ENCODE measurements at places on chromosomes 5 and 9.

- no peak for DNase-seq
Observed at GRCh38 chr5:75610201-75610600, 1.1 kb upstream of the ANKDD1B start.

DNA sequence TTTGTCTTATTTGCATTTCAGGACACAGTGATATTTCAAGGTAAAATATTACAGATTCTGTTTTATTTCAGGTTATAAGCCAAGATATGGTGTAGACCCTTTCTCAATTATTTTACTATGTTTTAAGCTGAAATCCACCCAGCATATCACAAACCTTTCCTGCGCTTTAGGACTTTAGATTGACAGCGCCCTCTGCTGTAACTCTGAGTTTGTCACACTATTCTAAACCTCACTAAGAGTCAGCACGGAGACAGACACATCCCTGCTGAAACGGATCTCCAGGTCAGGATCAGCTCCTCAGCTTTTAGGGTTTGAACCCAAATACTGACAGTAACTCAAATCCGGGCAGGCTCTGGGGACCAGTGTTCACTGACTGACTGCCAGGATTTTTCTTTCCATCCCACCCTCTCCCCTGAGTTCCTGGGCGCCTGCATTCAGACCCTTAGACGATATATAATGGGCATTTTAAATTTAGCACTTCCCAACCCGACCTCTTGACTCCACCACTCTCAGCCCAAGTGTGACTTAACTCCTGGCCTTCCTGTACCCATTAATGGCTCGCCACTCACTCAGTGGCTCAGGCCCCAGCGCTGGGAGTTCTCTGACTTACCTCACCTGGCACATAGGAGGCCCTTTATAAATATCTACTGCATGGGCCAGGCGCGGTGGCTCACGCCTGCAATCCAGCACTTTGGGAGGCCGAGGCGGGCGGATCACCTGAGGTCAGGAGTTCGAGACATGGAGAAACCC lies 33.5 kb downstream of the TLX3 start:
- DNase-seq, result no peak

DNA sequence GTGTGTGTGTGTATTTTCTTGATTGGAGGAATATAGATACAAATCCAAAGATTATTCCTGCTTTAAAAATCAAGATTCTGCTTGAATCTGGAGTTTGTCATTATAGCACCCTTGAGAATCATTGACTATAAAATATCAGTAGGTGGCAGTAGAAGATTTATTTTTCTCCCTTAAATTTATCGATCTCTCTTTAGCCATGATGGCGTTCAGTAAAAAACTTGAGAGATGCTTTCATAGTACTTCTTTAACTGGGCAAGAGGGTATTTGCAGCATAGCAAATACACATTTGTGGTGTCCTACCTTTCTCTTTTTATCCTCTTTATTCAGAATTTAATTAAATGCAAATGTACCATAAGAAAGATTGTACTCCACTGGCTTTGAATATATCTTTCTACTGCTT lies 307.7 kb downstream of the ADGRV1 start:
- DNase-seq, result no peak

DNA sequence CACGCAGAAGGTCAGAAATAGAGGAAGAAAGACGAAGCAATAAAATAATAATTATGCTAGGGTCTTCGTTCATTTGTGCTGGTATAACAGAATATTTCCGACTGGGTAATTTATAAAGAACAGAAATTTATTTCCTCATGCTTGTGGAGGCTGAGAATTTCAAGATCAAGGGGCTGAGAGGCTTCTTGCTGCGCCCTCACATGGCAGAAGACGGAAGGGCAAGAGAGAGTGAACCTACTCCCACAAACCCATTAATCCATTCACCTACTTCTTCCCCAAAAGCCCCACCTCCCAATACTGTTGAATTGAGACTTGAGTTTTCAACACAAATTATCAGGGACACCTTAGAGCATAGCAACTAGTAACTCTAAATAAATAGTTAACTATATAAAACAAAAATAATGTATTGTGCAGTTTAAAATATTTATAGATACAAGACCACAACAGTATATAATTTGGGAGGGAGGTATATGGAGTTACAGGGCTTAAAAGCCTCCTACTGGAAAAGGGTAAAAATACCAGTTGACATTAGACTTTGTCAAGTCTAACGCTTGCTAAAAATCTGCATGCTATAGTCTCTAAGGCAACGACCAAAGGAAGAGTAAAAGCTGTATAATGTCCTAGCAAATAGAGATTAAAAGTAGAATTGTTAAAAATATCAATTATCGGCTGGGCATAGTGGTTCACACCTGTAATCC lies 40.3 kb upstream of the NAA35 start:
- DNase-seq, result no peak

GRCh38 chr9:76373173-76373783 lies 20.9 kb downstream of the RFK start:
- DNase-seq, result no peak

DNA sequence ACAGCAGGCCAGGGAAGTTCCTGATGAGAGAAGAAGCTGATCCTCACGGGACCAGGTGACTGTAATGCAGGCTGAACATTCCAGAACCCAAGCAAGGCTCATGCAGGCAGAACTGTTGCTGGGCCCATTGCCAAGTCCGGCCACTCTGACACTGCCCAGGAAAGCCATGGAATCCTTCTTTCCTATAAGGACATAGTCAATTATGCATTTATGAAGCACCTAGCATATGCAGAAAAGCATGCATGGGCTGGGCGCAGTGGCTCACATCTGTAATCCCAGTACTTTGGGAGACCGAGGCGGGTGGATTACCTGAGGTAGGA lies 83.7 kb upstream of the SLC1A3 start:
- DNase-seq, result no peak

GRCh38 chr9:136668983-136669790 lies 6.5 kb downstream of the EGFL7 start:
- no peak for DNase-seq

DNA sequence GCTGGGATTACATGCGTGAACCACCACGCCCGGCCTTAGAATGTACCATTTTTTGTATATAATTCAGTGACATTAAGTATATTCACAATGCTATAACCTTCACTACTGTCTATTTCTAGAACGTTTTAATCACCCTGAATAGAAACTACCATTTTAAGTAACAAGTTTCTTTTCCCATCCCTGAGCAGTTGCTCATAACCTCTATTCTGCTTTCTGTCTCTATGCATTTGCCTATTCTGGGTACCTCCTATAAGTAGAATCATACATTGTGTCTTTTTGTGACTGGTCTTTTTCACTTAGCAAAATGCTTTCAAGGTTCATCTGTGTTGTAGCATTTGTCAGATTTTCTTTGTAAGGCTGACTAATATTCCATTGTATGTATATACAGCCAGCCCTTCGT lies 39.9 kb downstream of the DDX46 start:
- DNase-seq, result no peak

DNA sequence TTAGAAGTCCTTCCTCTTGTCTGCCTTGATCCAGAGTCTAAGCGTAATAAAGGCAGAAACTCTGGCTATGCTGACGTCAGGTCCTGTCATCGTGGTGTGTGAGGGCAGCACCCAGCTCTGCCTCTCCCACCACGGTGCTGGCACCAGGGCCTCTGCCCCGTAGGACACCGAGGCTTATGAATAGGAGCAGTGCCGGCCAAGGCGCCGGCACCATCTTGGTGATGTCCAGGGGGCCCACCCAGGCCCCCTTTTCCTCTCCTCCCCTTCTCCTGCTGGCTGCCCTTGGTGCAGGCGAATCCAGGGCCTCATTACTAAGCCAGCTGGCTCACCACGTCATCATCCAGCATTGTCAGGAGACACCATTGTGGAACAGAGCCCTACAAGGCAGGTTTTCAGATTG lies 252.3 kb downstream of the FANCC start:
- DNase-seq, result no peak

DNA sequence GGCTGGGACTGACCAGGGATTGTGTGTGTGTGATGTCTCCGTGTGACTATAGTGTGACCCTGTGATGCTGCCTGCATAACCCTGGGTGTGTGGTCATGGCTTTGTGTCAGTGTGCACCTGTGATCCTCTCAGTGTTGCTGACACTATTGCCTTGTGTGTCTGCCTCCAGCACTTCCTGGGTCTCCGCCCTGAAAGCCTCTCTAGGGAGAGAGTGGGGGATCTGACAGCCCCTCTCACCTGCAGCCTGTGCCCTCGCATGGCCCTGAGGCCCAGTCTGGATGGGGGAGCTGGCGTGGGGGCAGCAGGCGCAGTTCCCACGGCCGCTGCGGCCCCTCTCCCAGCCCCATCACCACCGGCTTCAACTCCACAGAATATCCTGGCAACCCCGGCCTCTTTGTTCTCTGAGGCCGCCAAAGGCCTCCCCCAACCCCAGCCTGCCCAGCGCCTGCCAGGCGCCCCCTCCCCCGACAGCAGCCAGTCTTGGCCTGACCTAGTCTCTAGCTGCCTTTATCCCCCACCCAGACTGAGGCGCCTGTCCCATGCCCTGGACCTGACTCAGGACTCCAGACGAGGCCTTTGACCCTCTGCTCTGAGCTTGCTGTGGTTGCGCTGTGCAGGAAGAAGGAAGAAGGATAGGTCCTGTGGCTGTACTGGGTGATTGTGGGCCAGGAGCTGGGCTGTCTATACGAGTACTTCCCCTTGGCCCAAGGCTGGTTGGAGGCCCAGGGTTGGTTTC lies 38.7 kb downstream of the CXXC5 start:
- no peak for DNase-seq

GRCh38 chr5:98763001-98763630 lies 10.3 kb upstream of the RGMB start:
- DNase-seq, result no peak

DNA sequence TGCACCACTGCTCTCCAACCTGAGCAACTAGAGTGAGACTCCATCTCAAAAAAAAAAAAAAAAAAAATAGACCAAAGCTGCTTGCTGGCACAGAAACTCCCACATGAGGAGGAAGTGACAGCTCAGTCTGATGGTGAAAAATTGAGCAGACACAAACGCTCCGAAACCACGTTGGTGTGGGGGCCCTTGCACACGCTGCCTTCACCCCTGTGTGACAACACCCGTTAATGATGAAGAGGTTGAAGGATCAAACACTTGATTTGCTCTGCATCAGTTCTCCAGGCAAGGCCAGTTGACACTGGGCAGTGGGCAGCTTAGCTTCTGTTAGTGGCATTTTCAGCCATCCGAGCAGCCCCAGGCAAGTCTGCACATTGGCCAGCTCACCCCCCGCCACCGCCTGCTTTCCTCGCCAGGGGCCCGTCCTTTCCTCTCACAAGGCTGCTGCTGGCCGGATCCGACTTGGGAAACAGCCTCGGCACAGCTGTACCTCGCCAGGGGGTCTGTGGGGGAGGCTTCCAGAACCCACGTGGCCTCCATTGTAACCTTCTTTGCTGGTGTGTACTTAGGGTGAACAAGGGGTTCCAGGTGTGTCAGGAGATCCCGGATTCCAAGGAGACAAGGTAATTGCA lies 79.8 kb downstream of the COL27A1 start:
- no peak for DNase-seq

DNA sequence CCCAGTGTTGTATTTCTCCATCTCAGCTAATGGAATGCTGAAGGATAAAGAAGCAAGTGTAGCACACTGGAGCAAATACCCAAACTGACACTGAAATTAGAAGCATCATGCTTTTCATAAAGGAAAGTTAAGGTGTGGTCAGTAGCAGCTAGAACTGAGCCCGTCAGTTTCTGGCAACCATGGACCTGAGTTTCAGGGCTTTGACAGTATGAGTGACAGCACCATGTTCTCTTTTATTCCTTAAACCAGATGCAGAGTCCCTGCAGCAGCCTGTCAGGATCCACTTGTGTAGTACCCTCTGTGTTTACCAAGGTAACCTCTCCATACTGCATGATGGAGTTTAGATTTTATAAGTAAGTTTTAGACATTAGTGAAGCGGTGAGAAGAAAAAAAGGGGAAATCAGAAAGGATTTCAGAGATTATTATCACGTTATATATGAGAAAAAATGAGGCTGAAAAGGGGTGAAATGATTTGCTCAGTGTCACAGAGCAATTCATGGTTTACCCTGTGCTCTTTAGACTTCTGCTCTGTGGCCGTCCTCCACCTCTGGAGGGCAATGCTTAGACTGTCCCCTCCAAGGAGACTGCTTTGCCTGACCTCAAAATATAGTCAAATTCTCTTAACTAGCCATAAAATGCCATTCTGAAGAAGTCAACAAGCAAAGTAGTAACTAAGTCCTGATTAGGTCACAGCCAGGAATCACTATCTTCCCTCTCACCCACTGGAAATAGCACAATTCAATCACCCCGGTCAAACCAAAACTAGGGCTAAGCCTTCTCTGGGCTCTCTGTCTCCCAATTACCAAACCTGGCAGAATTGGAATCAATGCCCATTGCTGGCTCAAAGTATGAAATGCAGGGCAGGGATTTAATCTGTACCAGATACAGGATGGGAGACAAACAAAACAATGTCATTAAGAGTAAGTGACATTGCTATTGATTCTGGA lies 10.5 kb upstream of the MYOT start:
- no peak for DNase-seq

DNA sequence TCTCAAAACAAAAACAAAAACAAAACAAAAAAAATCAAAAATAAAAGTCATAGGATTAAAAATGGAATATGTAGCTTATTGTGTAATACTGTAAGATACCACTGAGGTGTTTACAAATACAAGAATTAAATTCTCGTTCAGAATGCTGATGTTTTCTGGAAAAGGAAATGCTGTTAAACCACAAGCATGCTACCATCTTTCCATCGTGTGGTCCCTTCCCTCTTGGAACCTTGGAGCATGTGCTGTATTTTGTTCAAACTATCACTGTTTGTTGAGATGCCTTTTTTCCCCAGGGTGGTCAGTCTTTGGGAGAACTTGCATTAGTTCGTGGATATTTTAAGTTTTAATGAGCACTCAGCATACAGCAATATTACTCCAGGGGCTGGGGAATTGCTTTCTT lies 39.7 kb downstream of the SUB1 start:
- no peak for DNase-seq

GRCh38 chr5:161034451-161034850 lies 182.4 kb upstream of the ATP10B start:
- DNase-seq, result no peak

DNA sequence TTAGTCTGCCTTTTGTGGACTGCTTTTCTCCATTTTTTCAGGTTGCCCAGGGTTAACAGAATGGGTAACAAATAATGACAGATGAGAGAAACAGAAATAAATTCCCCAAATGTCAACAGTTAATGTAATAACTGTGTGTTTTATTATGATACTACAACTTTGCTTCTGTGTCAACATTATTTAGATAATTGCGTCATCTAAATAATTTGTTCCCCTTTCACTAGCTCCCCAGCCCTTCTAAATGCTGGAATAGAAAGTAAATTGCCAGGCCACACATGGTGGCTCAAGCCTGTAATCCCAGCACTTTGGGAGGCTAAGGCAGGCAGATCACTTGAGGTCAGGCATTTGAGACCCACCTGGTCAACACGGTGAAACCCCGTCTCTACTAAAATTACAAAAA lies 53.5 kb downstream of the RNF38 start:
- DNase-seq, result no peak

- no peak for DNase-seq
Observed at GRCh38 chr9:96619124-96619465, 548 bp downstream of the CDC14B start.

- DNase-seq, result no peak
Observed at GRCh38 chr5:111741278-111741677, 15.7 kb downstream of the NREP start.

GRCh38 chr5:116632890-116633289 lies 58.3 kb upstream of the SEMA6A start:
- no peak for DNase-seq

GRCh38 chr9:70959366-70959765 lies 162.1 kb downstream of the TRPM3 start:
- DNase-seq, result no peak

All from stimulated activated CD4-positive, alpha-beta T cell treated with anti-CD3 and anti-CD28 coated beads, TNF-alpha, amount 100 ng/mL, for 4 hours (primary cell).